ENCODE measurements at places on chromosomes 1 and 21.

- DNase-seq, result no peak
Observed at GRCh38 chr1:171457412-171457811, 27.9 kb upstream of the PRRC2C start.

DNA sequence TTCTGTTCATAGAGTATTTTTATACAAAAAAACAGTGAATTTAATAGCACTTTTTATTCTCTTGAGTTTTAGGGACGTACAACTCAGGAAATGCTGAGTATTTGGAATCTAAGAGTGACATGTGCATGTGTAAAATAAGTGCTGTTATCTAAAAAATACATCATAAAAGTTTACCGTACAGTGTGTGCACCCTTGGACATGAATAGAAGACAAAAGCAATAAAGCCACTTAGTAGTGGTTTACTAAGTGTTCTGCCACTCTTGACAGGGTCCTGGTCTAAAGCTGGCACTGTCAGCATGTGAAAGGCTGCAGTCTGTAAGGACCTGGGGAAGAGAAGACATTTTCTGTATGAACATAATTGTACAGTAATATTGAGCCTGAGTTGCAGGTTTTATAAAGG lies 51.0 kb downstream of the LAMC1 start:
- DNase-seq, result no peak

DNA sequence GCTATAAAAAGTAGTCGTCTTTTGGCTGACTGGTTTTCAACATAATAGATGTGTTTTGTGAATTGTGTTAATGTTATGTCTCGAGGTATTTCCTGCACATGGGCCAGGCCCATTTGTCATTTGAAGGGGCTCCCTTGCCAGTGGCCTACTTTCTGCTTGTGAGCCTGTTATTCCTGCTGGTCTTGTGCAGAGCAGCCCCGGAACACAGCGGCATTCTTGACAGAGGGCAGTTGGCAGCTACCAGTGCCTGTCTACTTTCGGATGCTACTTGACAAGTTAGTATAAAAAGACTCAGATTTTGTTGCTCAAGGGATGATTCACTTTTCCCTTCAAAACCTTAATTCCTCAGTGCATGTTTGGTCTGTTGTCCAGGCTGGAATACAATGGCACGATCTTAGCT lies 28.5 kb downstream of the PGM1 start:
- DNase-seq, result no peak

GRCh38 chr21:25107708-25108107 lies 499.6 kb downstream of the MRPL39 start:
- DNase-seq, result no peak

- no peak for DNase-seq
Observed at GRCh38 chr1:21302747-21303715, 12.8 kb upstream of the ECE1 start.

GRCh38 chr1:21332554-21333311 lies 42.5 kb upstream of the ECE1 start:
- DNase-seq, result no peak

- DNase-seq, result no peak
Observed at GRCh38 chr1:151011154-151011850, 3.1 kb downstream of the PRUNE1 start.

GRCh38 chr1:76390456-76390855 lies 315.9 kb downstream of the ST6GALNAC3 start:
- DNase-seq, result no peak

GRCh38 chr1:47362828-47363227 lies 29.2 kb downstream of the CMPK1 start:
- DNase-seq, result no peak

DNA sequence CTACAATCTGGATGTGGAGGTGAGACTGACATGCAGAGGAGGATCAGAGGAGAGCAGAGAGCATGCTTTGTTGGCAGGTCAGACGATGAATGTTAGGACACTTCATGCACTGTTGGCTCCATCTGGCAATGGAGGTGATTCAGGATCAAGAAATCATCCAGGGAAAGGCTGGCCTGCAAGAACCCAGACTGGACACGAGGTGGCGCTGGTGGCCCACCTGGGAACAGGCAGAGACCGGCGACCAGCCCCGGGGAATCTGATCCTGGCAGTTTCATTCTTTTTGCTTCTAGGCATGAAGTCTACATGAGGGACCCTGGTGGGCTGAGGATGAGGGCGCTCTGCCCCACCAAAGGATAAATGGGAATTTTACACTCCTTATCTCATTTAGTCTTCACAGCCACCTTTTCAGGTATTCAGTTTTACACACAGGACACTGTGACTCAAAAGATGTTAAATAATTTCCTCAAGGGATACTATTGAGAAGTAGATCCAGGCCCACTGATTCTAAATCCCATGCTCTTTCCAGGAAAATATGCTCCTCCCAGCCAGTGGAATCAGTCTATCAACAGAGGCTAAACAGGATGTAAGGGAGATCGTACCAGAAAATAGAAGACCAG lies 26.2 kb upstream of the SCMH1 start:
- DNase-seq, result peak; percentile 42

GRCh38 chr1:34280509-34280908 lies 103.8 kb downstream of the C1orf94 start:
- DNase-seq, result no peak

GRCh38 chr1:94543893-94544635 lies 2.5 kb upstream of the F3 start:
- DNase-seq, result no peak

- no peak for DNase-seq
Observed at GRCh38 chr1:10540277-10541005, 65.7 kb downstream of the PEX14 start.

DNA sequence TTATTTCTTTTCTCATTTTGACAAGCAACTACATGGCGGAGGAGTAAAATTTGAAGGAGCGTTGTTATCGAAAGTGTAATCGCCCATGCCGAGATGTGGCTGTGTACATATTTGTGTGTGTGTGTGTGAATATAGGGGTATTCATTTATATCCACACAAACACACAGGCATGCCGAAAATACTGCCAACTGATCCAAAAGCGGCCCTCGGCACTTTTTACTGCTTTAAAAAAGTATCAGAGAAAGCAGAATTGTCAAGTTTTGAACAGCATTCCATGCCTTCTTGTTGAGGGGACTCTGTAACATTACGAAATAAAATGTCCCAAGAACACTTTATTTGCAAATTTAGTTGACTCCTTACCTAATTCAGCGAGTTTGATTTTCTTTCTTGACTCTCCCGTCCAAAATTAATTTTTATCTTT lies 1.1 kb downstream of the PBX1 start:
- DNase-seq, result no peak

DNA sequence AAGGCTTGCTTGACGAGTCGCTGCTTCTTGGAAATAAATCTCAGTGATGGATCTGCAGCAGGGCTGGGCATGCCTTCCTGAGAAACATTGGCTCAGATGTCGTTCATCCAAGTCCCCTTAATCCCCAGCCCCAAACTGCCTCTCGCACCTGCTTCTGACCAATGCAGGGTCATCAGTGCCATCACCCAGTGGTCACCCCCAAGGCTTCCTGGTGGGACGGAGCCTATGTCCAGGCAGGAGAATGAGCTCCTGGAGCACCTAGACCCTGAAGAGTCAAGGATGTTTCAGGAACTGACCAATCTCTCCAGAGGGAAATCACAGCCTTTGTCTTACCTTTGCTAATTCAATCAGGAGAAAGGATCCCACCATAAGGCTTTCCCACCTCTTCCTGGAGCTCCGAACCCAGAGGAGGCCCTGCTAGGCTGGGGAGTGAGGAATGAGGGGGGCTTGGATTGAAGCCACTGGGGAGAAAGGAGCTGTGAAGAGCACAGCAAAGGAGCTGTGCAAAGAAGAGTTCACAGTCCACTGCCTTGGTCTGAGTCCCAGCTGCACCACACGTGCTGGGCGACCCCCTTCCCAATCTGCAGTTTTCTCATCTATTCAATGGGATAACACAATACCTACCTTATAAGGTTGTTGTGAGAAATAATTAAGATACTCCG lies 416.1 kb downstream of the NPHP4 start:
- DNase-seq, result no peak
